SHP77 treated with DMSO at 0.1 percent for 48 hours (cell line): ENCODE measurements at places on chromosomes 1 and 21.

DNA sequence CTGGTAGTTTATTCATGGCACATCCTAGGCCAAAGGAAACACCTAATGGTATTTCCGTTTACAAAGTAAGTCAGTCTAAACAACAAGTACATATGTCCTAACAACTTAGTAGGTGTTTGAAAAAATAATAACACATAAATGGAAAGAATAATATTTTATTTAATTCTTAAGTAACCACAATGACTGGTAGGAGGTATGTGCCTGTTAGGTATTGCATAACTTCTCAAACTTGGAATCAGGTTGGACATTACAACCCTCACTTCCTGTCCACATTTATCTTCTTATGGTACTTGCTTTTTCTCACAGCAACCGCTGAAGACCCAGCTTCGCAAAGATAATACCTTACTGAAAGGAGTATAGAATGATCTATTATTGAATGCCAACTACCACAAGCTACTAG is 64.2 kb downstream of the VPS13D start:
- DNase-seq = no peak

GRCh38 chr1:79105500-79105899 is 99.0 kb upstream of the ADGRL4 start:
- DNase-seq = no peak

DNA sequence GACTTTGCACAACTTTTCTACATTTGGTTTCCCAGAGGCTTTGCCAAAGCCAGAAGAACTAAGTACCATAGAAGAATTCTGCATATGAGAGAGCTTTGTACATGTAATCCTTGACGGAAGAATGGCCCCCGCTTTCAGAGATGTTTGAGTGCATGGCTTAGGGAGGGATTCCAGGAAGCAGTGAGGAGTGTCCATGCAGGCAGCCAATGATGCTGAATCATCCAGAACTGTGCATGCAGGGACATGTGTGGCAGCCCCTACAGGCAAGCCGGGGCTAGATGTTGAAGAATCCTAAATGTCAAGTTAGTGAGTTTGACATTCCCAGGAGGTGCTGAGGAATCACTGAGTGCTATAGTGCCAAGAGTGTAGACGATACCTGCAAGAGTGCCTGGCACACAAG is 9.9 kb upstream of the HAO2 start:
- no peak for DNase-seq

DNA sequence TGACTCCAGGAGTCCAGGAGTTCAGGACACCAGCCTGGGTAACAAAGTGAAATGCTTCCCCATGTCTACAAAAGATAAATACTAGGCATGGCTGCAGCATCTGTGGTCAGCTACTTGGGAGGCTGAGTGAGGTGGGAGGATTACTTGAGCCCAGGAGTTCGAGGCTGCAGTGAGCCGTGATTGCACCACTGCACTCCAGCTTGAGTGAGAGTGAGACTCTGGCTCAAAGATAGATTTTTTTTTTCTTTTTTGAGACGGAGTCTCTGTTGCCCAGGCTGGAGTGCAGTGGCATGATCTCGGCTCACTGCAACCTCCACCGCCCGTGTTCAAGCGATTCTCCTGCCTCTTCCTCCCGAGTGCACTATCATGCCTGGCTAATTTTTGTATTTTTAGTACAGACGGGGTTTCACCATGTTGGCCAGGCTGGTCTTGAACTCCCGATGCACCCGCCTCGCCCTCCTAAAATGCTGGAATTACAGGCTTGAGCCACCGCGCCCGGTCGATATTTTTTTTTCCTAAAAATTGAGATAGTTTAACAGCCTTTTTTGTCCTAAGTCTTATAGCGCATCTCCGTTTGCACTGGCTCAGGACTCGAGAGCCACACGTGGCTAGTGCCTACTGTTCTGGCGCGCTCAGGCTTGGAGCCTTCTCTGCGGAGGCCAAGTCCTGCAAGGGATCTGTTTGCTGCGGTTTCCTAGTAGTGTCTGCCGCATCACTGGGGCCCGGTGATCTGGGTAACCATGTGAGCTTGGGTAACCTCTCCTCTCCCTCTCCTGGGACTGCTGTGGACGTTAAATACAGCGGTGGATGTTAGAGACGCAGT is 1.0 kb upstream of the MFN2 start:
- no peak for DNase-seq

- DNase-seq = no peak
Observed at GRCh38 chr1:156151093-156151688, 2.2 kb upstream of the SEMA4A start.

- no peak for DNase-seq
Observed at GRCh38 chr1:73711089-73711488, 486.9 kb downstream of the LRRIQ3 start.

- DNase-seq = no peak
Observed at GRCh38 chr1:178784131-178784536, 59.1 kb downstream of the RALGPS2 start.

DNA sequence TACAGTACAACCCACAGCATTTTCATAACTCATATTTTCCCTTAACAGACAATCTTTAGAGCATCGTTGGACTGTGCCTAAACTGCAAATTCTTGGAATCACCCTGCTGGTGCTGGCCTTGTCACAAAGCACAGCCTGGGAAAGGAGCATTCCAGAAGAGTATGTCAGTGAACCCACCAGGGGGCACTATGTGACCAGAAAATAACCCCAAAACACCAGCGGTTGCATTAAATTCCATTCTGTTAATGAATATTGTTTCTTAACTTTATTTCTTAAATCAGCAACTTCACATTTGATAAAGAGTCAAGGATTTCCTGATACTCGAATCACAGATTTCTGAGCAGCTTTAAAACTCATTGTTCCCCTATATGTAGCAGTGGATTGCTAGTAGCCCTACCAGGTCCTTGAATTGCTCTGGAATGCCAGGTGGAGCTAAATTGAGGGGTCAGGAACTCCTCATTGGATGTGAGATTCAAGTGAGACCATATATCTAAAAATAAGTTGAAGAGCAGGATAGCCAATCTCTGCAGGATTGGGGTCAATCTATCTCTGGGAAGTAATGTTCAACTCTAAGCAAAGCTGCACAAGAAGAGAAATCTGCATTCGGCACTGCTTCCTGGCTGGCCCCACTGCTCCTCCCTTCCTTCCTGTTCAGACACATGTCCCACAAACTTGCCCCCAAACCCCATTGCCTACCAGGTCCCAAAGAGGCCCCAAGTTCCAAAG is 12.7 kb upstream of the RAB4A start:
- DNase-seq = peak; percentile 28

GRCh38 chr1:69485616-69486015 is 82.1 kb upstream of the LRRC7 start:
- no peak for DNase-seq

GRCh38 chr1:153577138-153577537 is 11.5 kb upstream of the S100A2 start:
- DNase-seq = no peak

- peak; percentile 21 for DNase-seq
Observed at GRCh38 chr21:44353191-44353970, at the start of gene TRPM2. Gene TRPM2, plus strand, starts transcription at chr21:44353621. Its CDS starts 80 bp downstream, at chr21:44353701.

GRCh38 chr1:208614610-208615009 is 370.4 kb upstream of the PLXNA2 start:
- no peak for DNase-seq

GRCh38 chr1:63537940-63538339 is 14.6 kb downstream of the EFCAB7 start:
- DNase-seq = no peak

GRCh38 chr1:8876087-8876486 is 2.4 kb downstream of the ENO1 start:
- DNase-seq = no peak

DNA sequence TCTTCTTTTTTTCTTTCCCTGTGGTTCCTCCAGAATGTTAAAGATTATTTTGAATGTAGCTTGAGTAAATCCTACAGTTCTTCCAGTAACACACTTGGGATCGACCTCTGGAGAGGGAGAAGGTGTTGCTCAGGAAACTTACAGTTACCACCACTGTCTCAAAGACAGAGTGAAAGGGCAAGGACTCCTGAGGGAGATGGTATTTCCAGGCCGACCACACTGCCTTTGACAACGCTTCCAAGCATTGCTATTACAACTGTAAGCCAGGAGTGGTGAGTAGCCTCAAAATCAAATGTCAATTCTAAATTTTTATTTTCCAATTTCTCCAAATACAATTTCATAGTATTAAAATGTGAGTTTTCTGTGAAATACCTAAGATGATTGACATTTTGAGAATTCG is 125.9 kb downstream of the PDE4B start:
- no peak for DNase-seq

DNA sequence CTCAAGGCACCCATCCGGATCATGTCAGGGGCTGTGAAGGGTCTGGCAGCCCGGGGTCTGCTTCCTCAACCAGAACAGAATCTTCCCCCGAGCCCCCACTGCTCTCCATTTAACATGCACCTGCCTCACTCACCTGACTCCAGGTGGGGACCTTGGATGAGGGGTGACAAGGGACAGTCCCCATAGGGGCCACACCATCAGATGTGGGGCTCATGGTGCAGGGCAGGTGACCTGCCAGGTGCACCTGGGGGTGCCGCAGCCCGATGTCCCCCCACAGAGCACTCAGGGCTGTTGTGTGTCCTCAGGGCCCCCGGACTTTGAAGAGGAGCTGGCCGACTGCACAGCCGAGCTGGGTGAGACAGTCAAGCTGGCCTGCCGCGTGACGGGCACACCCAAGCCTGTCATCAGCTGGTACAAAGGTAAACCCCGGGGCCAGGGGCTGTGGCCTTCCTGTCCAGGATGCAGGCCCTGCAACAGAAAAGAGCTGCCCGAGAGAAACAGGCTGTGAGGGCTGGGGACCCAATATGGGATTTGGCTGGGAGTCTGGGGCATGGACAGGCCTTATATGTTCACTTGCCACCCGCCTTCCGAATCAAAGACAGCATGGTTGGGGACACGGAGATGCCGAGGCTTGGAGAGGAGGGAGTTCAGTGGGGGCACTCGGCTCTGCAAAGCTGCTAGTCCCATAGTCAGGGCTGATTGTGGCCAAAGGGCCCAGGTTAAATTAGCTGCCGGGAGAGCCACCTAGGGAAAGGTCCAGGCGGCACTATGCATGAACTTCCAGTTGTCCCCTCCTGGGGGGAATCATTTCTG is 64.6 kb downstream of the TRIM11 start:
- DNase-seq = no peak

GRCh38 chr1:59765011-59765730 is 49.6 kb upstream of the HOOK1 start:
- peak; percentile 81 for DNase-seq
